ENCODE measurements at places on chromosomes 1 and 21. TPM values are rescaled to one million over a fixed set of nuclear protein-coding genes. Genes with fewer than 3 reads are reported as not detected.

B4GALT2 gene
- 19.2 TPM for total RNA-seq

IGSF21 gene
- not detected for total RNA-seq

GSTM5 gene
- total RNA-seq: not detected

SMYD2 gene
- 33.4 TPM for total RNA-seq

TFF2 gene
- not detected for total RNA-seq

LCE2B gene
- total RNA-seq: not detected

RNU1-3 gene
- 1,341 TPM for total RNA-seq

GRCh38 chr21:33425825-33426224, 22.6 kb downstream of the IFNGR2 start:
- peaks cover 13% of the 10 kb centered on the region for H3K36me3 ChIP-seq
- no peak overlapping the region for H3K4me3 ChIP-seq
- H3K4me1 ChIP-seq: no peaks in the 10 kb centered on the region

GRCh38 chr21:41605178-41605933, 97.4 kb upstream of the TMPRSS2 start:
- no peak overlapping the region for H3K4me3 ChIP-seq
- H3K4me1 ChIP-seq: no peaks in the 10 kb centered on the region
- no peak for DNase-seq
- H3K27ac ChIP-seq: no peak overlapping the region
- H3K27me3 ChIP-seq: peaks cover 15% of the 10 kb centered on the region

DNA sequence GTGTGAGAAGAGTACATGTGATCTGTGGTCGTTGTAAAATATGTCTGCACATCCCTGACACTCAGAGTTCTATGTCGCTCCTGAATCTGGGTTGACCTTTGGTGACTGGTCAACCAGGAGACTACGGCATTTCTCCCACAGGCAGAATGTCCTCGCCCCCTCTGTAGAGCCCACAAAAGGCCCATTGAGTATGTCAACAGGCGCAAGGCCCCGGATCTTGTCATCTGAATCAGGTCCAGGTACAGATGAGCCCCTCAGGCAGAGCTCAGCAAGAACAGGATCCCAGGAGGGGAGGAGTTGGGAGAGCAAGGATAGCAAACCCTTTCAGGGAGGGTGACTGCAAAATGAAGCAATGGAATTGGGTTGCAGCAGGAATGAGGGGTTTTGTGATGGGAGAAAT, 126.5 kb downstream of the MATN1 start:
- H3K36me3 ChIP-seq: no peaks in the 10 kb centered on the region
- no peak for DNase-seq
- no peak overlapping the region for H3K4me3 ChIP-seq
- peaks cover 7% of the 10 kb centered on the region for H3K27me3 ChIP-seq

DNA sequence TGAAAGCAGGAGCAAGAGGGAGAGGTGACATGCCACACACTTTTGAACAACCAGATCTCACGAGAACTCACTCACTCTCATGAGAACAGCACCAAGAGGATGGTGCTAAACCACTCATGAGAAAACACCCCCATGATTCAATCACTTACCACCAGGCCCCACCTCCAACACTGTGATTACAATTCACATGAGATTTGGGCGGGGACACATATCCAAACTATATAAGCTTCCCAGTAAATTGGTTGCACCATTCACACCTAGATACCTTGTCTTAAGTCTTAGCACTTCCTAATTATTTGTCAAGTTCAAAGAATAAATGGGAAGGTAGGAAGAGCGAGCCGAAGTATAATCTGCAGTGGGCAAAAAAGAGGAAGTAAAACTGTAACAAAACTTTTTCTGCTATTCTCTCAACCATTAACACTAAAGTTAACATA, 34.3 kb downstream of the AMY1C start:
- no peaks in the 10 kb centered on the region for H3K4me1 ChIP-seq
- H3K36me3 ChIP-seq: no peaks in the 10 kb centered on the region
- no peak overlapping the region for H3K4me3 ChIP-seq
- H3K27me3 ChIP-seq: no peaks in the 10 kb centered on the region
- no peak overlapping the region for H3K27ac ChIP-seq

DNA sequence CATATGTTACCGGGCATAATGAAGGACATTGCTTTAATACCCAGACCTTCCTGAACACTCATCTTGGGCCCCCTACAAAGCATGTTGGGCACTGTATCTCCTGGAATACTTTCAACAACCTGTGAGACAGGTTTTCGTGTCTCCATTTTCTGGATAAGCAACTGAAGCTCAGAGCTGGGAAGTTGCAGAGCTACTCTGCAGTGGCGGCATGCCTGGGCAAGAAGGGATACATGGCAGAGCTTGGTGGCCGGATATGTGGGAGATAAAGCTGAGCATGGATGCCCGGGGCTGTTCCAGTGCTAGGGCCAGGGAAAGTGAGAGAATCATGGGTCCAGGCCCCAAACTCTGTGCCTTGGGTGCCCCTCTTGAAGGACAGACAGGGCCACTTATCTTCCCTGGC, 71.6 kb upstream of the KCND3 start:
- no peak overlapping the region for H3K27ac ChIP-seq
- peaks cover 4% of the 10 kb centered on the region for H3K27me3 ChIP-seq
- no peak overlapping the region for H3K4me3 ChIP-seq

DNA sequence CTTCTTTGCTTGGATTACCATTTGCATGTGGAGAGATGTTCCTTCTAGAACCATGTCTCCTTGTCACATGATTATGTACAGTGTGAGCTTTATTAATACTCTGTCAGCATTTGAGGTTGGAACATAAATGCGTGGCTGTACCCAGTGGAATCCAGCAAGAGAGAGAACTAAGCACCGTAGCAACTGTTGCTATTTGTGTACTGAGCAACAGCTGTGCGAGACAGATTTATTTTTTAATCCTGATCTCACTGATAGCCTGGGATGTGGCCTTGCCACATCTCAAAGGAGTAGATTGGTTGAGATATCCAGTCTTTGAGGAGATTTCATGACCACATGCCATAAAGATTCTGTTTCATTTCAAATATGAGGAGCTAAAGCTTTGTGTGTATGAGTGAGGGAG, 43.4 kb downstream of the KIF1B start:
- H3K4me3 ChIP-seq: no peak overlapping the region
- H3K36me3 ChIP-seq: peaks cover 4% of the 10 kb centered on the region
- peaks cover 4% of the 10 kb centered on the region for H3K4me1 ChIP-seq
- H3K27ac ChIP-seq: no peak overlapping the region
- no peaks in the 10 kb centered on the region for H3K27me3 ChIP-seq

DNA sequence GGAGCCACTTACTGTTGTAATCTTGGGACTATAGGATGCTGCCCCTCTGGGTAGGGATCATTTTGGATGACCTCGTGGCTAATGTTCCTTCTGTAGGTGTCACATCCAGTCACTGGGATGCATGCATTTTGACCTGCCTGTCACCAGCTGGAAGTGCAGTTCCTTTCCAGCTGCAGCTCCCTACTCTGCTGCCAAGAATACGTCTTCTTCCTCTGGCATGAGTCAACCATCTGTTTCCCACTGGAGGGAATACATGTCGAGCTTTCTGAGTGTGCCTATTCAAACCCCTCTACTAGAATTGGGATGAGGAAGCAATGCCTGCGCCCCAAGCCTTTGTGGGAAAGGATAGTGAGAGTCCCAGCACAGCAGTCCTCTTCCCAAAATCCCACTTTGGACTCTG, 415.5 kb upstream of the ADAMTS5 start:
- H3K36me3 ChIP-seq: no peaks in the 10 kb centered on the region
- H3K4me1 ChIP-seq: no peaks in the 10 kb centered on the region
- no peak overlapping the region for H3K27ac ChIP-seq
- DNase-seq: no peak

- H3K27me3 ChIP-seq: no peaks in the 10 kb centered on the region
- H3K4me1 ChIP-seq: peaks cover 25% of the 10 kb centered on the region
- no peaks in the 10 kb centered on the region for H3K36me3 ChIP-seq
- no peak overlapping the region for H3K4me3 ChIP-seq
- DNase-seq: no peak
Observed at GRCh38 chr1:16266411-16267118, 29.6 kb upstream of the CPLANE2 start.

DNA sequence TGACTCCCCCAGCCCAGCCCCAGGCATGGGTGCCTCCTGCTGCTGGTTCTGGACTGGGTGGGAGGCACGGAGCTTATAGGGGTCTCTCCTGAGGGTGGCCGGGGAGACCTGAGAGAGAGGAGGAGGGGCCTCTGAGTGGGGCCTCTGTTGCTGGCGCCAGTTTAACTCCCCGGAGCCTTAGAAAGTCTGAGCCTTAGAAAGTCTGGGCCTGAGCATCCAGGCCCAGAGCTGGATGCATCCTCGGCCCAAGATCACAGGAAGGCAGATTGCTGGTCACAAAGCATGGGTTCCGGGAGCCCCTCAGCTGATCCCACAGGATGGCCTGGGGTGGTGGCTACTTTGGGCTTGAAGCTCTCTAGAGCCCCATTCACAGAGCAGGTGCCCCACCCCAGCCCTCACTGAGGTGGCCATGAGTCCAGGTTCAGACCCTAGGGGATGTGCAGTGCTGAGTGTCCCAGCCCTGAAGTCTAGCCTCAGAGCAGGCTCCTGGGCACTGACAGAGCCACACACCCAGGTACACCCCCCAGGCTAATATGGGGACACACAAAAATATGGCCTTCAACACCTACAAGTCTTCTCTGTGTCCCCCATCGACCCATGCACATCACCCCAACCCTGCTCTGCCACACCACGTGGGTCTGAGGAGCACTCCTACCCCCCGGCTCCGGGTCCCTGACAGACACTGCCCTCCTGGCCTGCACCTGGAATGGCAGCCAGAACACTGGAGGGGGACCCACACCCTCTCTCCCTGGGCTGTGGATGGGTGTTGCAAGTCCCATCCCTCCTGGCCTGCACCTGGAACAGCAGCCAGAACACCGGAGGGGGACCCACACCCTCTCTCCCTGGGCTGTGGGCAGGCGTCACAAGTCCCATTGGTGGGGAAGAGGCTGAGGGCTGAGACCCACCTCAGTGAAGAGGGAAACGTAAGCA, 9.7 kb downstream of the PLA2G2F start:
- no peaks in the 10 kb centered on the region for H3K27me3 ChIP-seq
- peaks cover 2% of the 10 kb centered on the region for H3K4me1 ChIP-seq
- no peak overlapping the region for H3K4me3 ChIP-seq
- H3K36me3 ChIP-seq: no peaks in the 10 kb centered on the region
- no peak overlapping the region for H3K27ac ChIP-seq

GRCh38 chr21:45546636-45547544, 4.7 kb upstream of the SLC19A1 start:
- no peaks in the 10 kb centered on the region for H3K27me3 ChIP-seq
- no peak overlapping the region for H3K4me3 ChIP-seq
- H3K36me3 ChIP-seq: no peaks in the 10 kb centered on the region
- no peak for DNase-seq

DNA sequence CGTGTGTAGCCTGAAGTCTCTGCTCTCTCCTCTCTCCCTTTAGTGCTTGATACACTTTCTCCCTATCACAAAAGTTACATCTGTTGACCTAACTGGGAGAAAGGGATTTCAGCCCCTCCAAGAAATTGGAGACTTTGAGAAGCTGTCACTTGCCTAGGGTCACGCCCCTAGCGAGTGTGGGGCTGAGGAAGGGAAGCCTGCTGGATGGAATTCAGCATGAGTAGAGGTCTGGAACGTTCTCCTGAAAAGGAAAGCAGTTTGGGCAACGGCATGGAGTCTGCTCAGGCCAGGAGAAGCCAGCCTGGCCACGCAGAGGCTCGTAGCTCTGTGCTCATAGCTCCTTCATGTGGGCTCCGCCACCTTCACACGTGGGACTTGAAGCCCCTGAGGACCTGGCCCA, 22.4 kb downstream of the COL16A1 start:
- H3K4me3 ChIP-seq: no peak overlapping the region
- H3K36me3 ChIP-seq: no peaks in the 10 kb centered on the region
- no peaks in the 10 kb centered on the region for H3K27me3 ChIP-seq
- DNase-seq: no peak
- H3K27ac ChIP-seq: no peak overlapping the region

DNA sequence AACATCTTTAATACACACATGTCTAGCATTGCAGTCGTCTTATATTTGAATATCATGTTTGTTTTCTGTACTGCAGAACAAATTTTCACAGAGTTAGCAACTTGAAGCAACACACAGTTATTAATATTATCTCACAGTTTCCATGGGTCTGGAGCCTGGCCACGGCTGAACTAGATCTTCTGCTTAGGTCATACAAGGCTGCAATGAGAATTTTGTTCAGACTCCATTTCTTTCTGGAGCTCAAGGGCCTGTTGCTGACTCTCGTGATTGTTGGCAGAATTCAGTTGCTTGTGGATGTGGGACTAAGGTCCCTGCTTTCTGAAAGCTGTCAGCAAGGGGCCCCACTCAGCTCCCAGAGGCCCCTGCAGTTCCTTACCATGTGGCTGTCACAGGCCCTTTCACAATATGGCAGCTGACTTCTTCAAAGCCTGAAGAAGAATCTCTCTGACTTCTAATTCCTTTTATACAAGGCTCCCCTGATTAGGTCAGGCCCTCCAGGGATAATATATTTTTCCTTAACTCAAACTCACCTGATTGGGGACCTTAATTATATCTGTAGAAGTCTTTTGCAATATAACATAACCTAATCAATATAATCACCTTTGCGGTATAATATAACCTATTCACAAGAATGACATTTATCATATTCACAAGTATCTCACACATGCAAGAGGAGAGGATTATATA, 296.3 kb downstream of the NFIA start:
- peaks cover 2% of the 10 kb centered on the region for H3K36me3 ChIP-seq
- no peak overlapping the region for H3K27ac ChIP-seq
- no peaks in the 10 kb centered on the region for H3K4me1 ChIP-seq
- no peak for DNase-seq
- no peaks in the 10 kb centered on the region for H3K27me3 ChIP-seq

GRCh38 chr1:181936269-181936668, 125.2 kb downstream of the ZNF648 start:
- H3K27me3 ChIP-seq: no peaks in the 10 kb centered on the region
- H3K36me3 ChIP-seq: no peaks in the 10 kb centered on the region

GRCh38 chr1:186435336-186435735, 25.6 kb downstream of the PDC start:
- H3K27ac ChIP-seq: no peak overlapping the region
- H3K4me3 ChIP-seq: no peak overlapping the region
- no peak for DNase-seq
- no peaks in the 10 kb centered on the region for H3K27me3 ChIP-seq

DNA sequence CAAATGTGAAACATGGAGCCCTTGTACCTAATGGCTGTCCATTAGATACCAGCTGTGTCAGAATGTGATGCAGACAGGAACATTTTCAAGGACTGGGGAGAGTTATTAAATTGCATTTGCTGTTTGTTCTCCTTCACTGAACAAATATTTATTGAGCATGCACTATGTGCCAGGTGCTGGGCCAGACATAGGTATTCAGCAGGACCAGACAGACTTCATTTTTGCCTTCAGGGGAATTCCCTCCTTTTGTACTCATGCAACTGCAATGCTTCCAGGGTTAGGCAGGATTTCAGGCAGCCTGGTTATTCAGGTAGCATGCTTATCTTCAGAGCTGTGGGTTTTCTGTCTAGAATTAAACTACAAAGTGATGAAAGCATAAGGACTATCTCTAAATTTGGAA, 64.2 kb upstream of the SMYD2 start:
- H3K36me3 ChIP-seq: no peaks in the 10 kb centered on the region
- no peak for DNase-seq
- peaks cover 18% of the 10 kb centered on the region for H3K27me3 ChIP-seq
- no peak overlapping the region for H3K27ac ChIP-seq
- peaks cover 3% of the 10 kb centered on the region for H3K4me1 ChIP-seq
